ENCODE measurements at places on chromosomes 2 and 18.

- no peak for DNase-seq
These were observed 224.0 kb upstream of the KCNH7 start for GRCh38 chr2:163062524-163062923.

DNA sequence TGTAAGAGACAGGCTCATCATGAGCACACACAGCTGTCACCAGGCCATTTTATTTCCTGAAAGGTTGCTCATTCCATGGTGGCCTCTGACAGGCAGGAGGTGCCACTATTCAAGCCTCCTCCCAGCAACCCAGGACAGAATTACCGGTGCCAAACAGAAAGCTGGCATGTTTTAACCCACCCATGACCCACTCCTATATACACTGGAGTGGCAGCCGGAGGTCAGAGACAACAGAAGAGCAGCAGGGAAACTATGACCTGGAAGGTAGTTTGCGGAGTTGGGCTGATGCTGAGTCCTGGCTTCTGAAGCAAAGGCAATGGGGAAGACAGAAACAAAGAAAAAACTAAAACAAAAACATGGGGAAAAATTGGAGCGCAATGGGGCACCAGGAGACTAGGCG is 2.3 kb downstream of the RFTN2 start:
- no peak for DNase-seq

- no peak for DNase-seq
These were observed 28.1 kb downstream of the NAT8 start for GRCh38 chr2:73614105-73614504.

DNA sequence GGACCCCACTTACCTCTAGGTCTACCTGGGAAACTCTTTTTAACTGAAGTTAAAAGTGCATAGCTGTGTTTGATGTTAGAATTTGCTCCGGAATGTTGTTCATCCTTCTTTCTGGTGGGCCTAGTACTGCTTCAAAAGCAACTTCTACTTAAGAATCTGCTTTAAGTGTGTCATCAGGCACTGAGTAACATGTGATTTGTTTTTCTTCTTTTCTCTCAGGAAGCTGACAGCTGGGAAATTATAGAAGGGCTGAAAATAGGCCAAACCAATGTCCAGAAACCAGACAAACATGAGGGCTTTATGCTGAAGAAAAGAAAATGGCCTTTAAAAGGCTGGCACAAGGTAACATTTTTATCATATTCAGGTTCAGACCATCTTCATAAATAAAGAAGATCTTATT is 122.9 kb downstream of the PRKRA start:
- DNase-seq, result no peak

GRCh38 chr2:158559252-158559651 is 102.5 kb downstream of the PKP4 start:
- DNase-seq, result no peak

- no peak for DNase-seq
These were observed 92.6 kb downstream of the ITGB1BP1 start for GRCh38 chr2:9330612-9331270.

GRCh38 chr2:88627856-88628570 is 749 bp upstream of the EIF2AK3 start:
- peak; percentile 73 for DNase-seq

- DNase-seq, result no peak
These were observed 195.3 kb upstream of the SMAD2 start for GRCh38 chr18:48125724-48126123.

- DNase-seq, result no peak
These were observed 67.2 kb downstream of the MCFD2 start for GRCh38 chr2:46848447-46848846.

DNA sequence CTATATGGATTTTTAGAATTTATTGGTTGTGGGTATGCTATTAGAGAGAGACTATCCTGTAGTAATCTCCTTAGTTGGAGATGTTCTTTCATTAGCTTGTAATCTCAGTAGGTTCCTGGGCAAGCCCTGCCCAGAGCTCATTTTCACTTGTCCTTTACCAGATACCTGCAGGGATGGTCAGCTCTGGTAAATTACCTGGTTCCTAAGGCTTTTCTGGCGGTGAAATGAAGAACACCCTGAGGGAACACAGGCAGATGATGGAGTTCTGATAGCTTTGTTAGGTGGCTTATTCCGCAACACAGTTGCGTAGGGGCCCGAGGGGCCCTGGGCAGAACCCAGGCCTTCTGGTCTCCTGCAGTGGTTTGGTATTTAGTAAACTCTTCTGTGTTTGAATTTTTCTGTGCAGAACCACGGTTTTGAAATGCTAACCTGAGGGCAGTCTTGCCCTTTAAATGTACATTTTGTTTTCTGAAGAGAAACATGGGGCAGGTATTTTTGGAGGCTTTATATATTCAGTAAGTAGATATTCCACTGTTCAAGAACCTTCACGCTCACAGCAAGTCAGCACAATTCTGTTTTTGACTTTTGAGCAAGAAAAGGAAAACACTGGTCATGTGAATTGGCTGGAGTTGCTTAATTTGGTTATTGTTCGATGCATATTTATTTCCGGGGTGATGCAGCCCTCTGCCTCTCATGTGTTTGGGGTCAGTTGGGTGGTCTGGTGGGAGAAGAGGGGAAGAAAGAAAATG is 22.4 kb downstream of the ZNF532 start:
- no peak for DNase-seq

GRCh38 chr2:44528595-44528994 is 166.8 kb downstream of the CAMKMT start:
- no peak for DNase-seq

GRCh38 chr2:79447463-79447862 is 65.4 kb upstream of the CTNNA2 start:
- no peak for DNase-seq

GRCh38 chr2:7653617-7654016 is 736.4 kb downstream of the RNF144A start:
- DNase-seq, result no peak

Data from effector CD4-positive, alpha-beta T cell (primary cell).